Stimulated activated CD4-positive, alpha-beta T cell treated with anti-CD3 and anti-CD28 coated beads, Interleukin-1b, Interleukin-23, amount 100 ng/mL, for 4 hours (primary cell): ENCODE measurements at places on chromosomes 2 and 18.
A peak's percentile ranks its signal among the peaks of the same experiment; 100 is the strongest.

GRCh38 chr2:8629402-8629801 lies 52.5 kb upstream of the ID2 start:
- DNase-seq, result no peak

- DNase-seq, result no peak
These were observed 3.2 kb downstream of the CFLAR start for GRCh38 chr2:201118961-201119854.

- no peak for DNase-seq
These were observed 226.0 kb upstream of the ITGA4 start for GRCh38 chr2:181231151-181231550.

DNA sequence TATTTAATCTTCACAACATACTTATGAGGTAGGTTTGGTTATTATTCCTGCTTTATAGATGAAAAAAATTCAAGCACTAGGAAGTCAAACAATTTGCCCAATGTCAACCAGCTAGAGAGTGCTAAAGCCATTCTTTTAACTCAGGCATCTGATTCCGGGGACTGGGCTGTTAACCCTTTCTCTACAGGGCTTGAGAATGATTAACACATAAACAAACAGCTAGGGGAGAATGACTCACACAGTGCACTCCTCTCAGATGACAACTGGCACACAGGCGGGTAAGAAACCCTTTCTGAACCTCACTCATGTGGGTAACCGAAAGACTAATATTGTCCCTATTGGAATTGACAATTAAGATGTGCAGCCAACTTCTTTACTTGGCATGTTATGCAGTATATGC lies 86.3 kb upstream of the FSHR start:
- no peak for DNase-seq

DNA sequence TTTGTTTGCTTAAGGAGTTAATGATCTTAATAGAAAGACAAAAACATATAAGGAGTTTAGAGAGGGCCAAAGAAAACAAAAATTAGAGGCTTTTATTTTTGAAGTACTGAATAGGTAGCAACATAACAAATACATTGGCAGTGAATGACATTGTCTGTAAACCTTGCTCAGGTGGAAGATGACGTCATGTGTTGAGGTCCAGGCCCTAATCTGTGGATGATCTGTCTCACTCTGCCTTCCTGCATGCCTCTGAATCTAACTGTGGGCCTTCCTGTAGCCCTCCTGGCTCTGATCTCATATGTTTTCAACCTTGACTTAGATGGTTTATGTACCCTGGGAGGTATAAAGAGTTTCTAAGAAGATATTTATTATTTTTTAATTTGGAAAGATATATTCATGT lies 58.1 kb upstream of the DYNAP start:
- DNase-seq, result no peak

DNA sequence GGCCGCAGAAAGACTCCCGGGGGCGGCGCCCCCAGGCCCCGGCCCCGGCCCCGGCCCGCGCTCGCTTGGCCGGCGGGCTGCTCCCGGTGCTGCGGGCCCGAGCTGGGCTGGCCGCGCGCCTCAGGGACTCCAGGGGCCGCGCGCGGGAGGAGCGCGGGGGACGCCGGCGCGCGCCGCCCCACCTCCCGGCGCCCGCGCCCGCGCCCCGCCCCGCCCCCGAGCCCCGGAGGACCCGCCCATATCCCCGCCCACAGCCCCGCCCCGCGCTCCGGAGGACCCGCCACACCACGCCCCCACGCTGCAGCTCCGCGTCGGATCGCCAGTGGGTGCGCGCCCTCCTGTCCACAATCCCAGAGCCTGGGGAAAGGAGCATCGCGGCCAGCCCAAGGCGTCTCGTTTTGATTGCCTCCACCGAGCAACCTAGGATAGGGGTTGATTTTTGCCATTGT lies at the start of gene PARD6G:
PARD6G (minus strand) TSS at position 122 of the 449 bp plus-strand sequence. CDS start 166 bp downstream, outside the sequence.
- DNase-seq, result peak; percentile 27

- DNase-seq, result no peak
These were observed 722.7 kb downstream of the TSN start for GRCh38 chr2:122478117-122478516.
